ENCODE measurements at places on chromosomes 12 and 14.
A peak's percentile ranks its signal among the peaks of the same experiment; 100 is the strongest.

GRCh38 chr12:118851891-118852290 is 129.4 kb upstream of the SRRM4 start:
- no peak overlapping the region for H3K27ac ChIP-seq
- no peaks in the 10 kb centered on the region for H3K27me3 ChIP-seq
- no peaks in the 10 kb centered on the region for H3K4me1 ChIP-seq
- DNase-seq = no peak
- no peak overlapping the region for H3K4me3 ChIP-seq

DNA sequence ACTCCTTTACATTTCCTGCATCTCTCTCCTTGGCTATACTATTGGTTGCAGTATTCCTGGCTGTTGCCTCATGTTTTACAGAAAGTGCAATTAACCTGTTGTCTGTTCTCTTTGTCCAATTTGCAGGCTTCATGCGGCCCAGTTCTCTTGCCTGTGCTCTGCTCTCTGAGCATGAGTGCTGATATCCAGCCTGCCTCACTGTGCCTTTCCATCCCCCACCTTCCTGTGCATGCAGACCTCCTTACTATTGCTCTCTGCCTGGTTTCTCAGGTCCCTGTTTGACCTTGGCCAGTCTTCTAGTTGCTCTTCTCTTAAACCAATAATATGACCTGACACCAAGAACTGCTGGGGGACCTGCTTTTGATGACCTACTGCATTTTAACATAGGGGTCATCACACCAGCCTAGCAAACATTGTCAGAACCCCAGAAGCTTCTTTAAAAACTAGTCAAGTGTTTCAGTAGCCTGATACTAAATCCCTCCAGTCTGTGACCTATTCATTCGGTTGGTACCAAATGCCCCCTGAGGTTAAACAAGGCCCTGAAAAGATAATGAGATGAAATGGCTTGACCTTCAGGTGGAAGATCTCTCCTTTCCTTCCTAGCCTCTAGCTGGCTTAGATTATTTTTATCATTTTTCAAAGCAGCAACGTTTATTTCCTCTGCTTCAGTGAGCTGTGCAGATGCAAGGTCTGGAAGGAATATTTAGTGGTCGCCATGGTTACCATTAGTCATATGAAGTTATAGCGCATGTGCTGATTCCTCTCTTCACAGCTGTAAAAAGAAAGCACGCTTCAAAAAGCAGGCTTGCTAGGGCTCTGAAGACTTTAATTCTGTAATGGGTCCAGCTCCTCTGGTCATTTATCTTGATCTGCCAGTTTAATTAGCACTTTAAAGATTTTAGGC is 216.5 kb downstream of the PHLDA1 start:
- no peak for DNase-seq
- H3K36me3 ChIP-seq = no peaks in the 10 kb centered on the region
- H3K4me1 ChIP-seq = peaks cover 10% of the 10 kb centered on the region
- H3K27ac ChIP-seq = peak overlapping the region; percentile 67
- no peak overlapping the region for H3K4me3 ChIP-seq

- H3K4me3 ChIP-seq = no peak overlapping the region
- DNase-seq = no peak
- no peak overlapping the region for H3K27ac ChIP-seq
- H3K27me3 ChIP-seq = no peaks in the 10 kb centered on the region
These were observed 208.8 kb downstream of the VRK1 start for GRCh38 chr14:97005934-97006333.

DNA sequence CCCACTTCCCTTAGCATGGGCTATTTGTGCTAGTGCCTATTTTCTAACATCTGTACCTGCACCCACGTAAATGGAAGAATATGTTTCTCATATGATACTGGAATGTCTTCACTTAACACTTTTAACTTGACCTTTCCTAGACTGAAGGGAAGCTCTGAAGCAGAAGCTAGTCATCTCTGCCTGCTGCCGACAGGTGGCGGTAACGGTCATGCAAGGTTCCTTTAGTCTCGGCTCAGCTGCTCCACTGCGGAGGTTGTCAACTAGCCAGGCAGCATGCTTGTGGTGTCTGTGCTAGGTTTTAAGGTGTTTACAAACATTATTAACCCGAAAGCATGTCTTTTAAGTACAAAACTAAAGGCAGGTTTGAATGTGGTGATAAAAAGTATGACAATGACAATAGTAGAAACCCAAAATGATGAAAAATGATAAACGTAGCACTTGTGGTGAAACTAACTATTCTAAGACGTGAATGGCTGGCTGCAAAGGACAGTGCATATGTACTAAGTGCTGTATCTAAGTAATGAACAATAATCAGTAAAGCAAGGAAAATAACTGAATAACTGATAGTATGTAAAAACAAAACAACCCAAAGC is 117.2 kb downstream of the GRIN2B start:
- no peak overlapping the region for H3K27ac ChIP-seq
- H3K27me3 ChIP-seq = no peaks in the 10 kb centered on the region
- no peak for DNase-seq
- no peaks in the 10 kb centered on the region for H3K36me3 ChIP-seq

DNA sequence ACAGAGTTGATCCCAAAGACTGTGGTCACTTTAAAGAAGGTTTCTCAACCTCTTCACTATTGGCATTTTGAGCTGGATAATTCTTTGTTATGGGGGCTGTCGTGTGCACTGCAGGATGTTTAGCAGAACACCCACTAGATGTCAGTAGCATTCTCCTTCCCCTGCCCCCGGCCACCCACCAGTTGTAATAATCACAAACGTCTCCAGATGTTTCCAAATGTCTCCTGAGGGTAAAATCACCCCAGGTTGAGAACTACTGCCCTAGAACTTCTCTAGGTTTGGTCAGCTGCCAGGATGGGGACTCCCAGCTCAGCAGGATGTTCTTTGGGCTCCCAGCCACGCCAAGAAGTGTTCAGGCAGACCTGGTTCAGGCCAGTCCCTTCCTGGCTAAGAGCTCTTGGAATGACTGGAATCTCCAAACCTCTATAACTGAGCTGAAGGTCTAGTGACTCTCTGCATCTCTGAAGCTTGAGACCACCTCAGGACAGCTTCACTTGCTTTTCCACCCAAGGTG is 12.5 kb upstream of the AJUBA start:
- H3K36me3 ChIP-seq = peaks cover 21% of the 10 kb centered on the region
- DNase-seq = no peak
- H3K27me3 ChIP-seq = no peaks in the 10 kb centered on the region
- peaks cover 6% of the 10 kb centered on the region for H3K4me1 ChIP-seq

- no peaks in the 10 kb centered on the region for H3K4me1 ChIP-seq
- H3K36me3 ChIP-seq = no peaks in the 10 kb centered on the region
- H3K27me3 ChIP-seq = no peaks in the 10 kb centered on the region
- no peak for DNase-seq
- H3K27ac ChIP-seq = no peak overlapping the region
These were observed 29.8 kb upstream of the DLGAP5 start for GRCh38 chr14:55221186-55221585.

GRCh38 chr12:128611736-128612135 is 212.0 kb downstream of the SLC15A4 start:
- no peak overlapping the region for H3K27ac ChIP-seq
- H3K36me3 ChIP-seq = no peaks in the 10 kb centered on the region
- no peak for DNase-seq
- H3K4me3 ChIP-seq = no peak overlapping the region
- no peaks in the 10 kb centered on the region for H3K27me3 ChIP-seq
